ENCODE measurements at places on chromosomes 16 and 17.

- DNase-seq: no peak
Observed at GRCh38 chr16:11354407-11354732, 9.1 kb downstream of the RMI2 start.

DNA sequence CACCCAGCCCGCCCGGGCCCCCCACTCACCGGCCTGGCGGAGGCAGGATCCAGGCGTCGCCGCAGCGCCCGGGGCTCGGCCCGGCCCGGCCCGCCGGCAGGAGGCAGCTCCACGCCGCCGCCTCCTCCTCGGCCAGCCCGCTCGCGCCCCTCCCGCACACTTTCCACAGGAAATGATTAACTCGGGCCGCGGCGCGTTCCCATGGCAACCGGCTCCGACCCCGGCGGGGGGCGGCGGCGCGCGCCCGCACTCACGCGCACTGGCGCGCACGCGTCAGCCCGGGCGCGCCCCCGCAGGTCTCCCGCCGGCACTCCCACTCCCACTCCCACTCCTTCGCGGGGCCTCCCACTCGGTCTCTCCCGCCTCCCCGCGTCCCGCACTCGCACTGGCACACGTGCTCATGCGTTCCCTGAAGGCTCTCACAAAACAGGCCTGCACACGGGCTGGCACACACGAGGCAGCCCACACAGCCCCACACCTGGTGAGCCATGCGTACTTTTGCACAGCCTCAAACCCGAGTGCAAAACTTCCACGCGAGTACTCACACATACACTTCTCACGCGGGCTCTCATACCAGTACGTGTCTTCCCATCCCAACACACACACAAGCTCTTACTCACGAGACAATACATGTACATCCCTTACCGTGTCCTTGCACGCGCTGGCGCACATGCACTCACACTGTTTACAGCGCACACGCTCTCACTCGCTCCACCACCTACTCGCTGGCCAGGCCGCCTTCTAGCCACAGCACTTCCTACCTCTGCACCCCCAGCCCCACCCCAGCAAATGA is at the start of gene KIFC3:
KIFC3 (minus strand) TSS at position 151 of the 793 bp plus-strand sequence. CDS start 4,248 bp downstream, outside the sequence.
- DNase-seq: peak; percentile 78

GRCh38 chr16:78184238-78185183 is 85.1 kb downstream of the WWOX start:
- DNase-seq: no peak

- DNase-seq: no peak
Observed at GRCh38 chr17:56020369-56020768, 132.9 kb upstream of the ANKFN1 start.

DNA sequence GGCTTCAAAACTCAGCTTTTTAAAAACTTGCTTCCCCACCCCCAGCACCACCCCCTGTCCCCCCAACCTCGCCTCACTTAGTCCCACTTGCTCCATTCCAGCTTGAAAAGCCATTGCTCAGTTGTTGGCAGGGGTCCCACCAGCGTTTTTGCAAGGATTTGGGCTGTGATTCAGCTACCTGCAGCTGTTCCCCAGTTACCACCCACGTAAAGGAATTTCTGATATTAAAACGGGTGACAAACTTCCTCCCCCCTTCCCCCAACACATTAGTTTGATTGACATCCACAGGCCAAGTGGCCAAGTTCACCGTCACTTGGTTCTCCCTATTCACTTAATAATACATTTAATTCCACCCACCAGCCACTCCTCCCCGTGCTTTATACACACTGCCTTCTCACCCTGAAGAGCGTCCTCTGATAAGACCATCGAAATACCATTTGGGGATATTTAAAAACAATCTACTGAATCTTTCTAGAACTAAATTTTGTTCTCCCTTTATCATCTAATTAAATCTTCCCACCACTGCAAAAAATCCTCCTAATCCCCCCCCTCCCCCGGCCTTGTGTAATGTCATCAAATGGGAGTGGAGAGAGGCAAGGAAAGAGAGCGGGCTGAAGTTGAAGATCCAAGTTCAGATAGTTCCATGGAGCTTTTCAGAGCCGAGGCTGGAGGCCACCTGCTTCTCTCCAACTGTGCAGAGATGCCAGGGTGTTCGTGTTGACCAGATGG is 55.1 kb downstream of the SOX9 start:
- no peak for DNase-seq

DNA sequence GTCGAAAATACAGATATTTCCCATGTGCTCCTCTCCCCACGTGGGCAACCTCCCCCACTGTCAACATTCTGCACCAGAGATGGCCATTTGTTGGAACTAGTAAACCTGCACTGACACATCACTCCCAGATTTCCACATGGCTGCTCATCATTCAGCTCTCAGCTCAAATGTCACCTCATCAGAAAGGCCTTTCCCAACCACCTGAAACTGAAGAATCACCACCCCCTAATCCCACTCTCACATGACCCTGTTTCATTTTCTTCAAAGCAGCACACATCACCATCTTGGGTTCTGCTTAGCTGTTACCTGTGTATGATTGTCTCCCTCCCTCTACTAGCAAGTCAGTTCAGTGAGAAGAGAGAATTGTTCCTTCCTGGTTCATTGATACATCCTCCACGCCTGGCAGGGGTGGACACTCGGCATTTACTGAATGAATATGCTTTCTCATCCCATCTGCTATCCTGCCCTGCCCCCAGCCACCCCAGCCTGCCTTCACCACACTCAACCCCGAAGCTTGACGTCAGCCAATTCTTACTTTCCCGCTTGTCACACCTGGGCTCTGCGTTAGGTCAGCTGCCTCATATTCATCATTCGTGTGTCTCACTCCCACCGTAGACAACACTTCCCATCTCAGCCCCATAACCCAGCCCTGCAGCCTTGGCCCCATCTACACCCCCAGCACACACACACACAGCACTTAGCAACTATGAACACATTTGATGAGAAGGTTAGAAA is 1.5 kb downstream of the C17orf114 start:
- no peak for DNase-seq

DNA sequence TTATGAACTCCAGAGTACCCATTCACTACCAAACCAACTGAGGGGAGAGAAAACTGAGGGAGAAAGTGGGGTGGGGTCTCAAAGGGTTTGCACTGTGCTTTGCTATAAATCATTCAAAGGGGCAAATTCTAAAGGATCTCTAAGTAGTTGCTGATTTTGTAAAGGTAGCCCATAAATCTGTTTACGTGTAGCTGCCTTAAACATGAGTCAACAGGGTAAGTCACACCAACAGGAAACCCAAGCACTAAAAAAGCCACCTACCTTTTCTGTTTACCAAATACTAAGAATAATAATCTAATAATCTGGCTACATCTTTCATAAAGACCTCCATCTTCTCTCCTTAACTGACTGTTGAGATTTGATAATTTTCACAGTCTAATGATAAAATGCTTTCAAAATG is 8.4 kb upstream of the HSBP1 start:
- no peak for DNase-seq

- DNase-seq: peak; percentile 27
Observed at GRCh38 chr17:45231481-45232116, 9.9 kb downstream of the FMNL1 start.

- no peak for DNase-seq
Observed at GRCh38 chr16:77499373-77500285, 64.8 kb upstream of the ADAMTS18 start.

DNA sequence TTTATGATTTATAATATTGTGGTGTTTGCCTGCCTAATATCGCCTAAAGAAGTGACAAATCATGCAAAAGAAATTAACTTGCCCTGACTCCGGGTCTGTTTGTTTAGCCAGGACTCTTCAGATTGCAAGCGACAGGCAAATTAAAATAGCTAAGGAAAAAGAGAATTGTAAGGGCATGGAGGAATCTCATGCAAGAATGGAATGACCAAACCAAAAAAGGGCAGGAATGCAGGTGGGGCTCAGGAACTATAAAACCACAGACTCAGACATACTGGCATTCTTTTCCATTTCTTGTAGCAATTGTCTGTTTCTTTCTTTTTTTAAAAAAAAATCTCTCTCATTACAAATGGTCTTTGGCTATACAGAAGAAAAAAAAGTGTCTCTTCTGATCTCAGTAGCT is 188.1 kb upstream of the XYLT1 start:
- no peak for DNase-seq

GRCh38 chr17:16969931-16970906 is 1.7 kb downstream of the TNFRSF13B start:
- no peak for DNase-seq

DNA sequence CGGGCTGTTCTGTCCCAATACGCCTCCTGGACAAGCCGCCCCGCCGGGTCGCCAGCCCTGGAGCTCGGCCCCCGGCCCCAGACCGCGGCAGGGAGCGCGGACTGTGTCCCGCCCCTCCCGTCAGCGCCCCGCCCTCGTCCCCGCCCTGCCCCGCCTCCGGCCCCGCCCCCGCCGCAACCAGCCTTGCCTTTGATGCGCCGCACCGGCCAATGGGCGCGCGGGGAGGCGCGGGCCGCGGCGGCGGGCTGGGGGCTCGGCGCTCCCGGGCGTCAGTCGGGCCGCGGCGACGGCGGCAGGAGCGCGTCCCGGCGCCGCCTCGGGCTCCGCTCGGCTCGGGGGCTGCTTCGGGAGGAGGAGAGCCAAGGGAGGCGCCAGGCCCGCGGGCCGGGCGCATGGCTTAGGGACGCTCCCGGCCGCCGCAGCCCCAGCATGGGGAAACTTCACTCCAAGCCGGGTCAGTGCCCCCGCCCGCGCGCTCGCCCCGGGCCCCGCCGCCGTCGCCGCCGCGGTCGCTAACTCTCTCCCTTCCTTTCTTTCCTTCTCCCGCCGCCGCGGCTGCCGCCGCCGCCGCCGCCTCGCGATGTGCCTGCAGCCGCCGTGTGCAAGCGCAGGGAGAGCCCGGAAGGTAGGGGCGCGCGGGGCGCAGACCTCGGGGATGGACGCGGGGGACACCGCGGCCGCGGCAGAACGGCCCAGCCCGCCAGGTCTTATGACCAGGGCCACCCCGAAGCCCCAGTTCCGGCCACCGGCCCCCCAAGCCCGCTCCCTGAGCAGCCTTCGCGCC is at the start of gene NKD1:
NKD1 (plus strand) TSS at position 272 of the 784 bp plus-strand sequence; CDS start at position 430, 158 bp downstream.
- DNase-seq: peak; percentile 69

GRCh38 chr17:50149417-50150353 is 792 bp downstream of the PPP1R9B start:
- peak; percentile 51 for DNase-seq

GRCh38 chr16:35754391-35755369 is 2295.3 kb downstream of the TP53TG3F start:
- DNase-seq: no peak

DNA sequence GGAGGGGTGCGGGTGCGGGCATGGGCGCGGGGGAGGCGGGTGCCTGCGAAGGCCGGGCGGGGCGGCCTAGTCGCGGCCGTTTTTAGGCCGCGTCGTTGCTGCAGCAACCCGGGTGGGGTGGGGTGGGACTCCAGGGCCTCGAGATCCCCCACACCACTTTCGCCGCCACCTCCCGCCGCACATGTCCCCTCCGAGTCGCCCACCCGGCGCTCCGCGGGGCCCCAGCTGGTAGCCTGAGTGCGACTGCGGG is 11.3 kb downstream of the TBX2 start:
- no peak for DNase-seq

DNA sequence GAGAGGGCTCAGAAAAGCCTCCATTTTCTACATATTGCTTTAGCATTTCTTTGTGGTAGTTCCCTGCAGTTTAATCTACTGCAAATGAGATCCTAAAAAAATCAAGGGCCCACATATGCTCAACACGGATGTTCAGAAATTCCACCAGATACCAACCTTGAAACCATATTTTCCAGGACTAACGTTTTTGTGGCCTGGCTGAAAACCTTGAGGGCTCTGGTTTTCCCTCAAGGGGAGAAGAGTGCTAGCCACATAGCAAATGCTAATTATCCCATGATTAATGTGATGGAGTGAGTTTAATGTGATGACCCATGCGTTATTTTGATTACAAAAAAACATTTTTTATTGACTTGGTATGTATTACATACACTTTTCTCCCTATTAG is 68.9 kb downstream of the SNX11 start:
- DNase-seq: no peak

- no peak for DNase-seq
Observed at GRCh38 chr16:82440336-82440735, 186.4 kb upstream of the CDH13 start.

DNA sequence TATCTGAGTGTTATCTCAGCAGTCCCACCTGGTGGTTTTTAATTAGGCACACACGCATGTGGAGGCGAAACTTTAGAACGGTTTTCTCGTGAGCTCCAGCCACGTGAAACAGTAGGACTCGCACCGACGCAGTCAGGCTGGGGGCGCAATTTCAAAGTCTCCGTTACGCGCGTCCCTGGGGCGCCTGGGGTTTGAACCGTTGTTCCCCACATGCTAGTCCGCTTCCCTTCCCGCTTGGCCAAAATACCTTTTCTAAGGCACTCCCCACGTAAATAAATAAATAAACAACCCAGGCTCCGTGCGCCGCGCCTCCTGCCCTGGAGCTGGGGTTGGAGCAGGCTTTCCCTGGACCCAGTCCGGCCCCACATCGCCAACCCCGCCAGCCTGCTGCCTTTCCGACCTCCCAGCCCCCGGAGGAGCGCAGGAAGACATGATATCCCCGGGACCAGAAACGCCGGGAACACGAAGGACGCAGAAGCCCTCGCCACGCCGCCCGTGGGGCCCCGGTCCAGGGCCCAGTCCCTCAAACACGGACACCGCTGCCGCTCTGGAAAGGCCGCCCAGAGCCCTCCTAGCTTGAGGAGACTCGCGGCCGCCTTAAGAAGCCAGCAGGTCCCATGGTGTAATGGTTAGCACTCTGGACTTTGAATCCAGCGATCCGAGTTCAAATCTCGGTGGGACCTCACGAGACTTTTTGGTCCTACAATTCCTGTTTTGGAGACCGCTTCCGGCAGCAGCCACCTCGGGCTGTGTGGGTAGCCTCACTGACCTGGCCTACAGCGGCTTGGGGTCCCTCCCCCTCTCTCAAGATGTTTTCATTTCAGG is 18.2 kb downstream of the GNGT2 start:
- DNase-seq: peak; percentile 92

DNA sequence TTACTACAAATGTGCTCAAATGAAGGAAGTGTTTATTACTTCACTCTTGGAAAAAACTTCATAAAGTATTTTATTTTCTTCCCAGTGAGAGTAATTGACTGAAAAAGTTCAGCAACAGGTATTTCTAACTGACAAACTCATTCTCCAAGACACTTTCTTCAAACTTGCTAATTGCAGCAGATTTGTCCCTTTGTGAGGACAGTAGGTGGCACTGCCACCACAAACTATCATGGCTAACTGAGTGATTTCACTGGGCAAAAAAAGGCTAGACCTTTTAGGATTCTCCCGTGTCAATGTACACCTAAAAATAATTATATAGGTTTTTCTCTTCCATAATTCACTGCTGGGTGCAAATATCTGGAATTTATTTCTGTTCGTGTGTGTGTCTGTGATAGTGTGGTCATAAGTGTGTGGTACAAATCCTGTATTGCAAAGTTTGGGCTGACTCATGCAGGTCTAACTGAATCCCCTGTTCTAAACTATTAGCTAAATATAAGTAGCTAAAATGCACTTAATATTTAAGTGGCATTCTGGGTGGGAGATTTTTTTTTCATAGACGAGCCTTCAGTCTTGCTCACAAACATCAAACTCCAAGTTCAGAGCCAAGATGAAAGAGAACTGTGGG is 3.9 kb downstream of the HS3ST3A1 start:
- DNase-seq: peak; percentile 51

DNA sequence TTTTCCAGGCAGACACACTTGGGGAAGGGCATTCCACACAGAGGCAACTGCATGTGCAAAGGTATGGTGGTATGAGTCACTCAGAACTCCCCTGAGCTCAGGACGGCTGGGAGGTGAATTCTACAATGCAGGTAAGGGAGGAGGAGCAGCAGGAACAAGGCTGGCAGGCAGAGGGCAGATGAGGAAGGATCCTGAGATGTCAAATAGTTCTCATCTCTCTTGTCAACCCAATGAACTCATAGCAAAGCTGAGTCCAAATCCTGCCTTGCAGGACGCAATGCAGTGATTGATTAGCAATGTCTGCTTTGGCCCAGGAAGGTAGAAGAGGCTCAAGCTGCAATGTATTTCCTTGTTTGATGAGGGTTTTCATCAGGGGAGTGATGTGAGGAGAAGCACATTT is 243.5 kb downstream of the XYLT1 start:
- no peak for DNase-seq
